Natural killer cell treated with Interleukin-12 subunit alpha and Interleukin-12 subunit beta and Interleukin-15 and Interleukin-18, amount 100 ng/mL, for 72 hours (primary cell): ENCODE measurements at places on chromosomes 7 and 10. TPM values are rescaled to one million over a fixed set of nuclear protein-coding genes. Genes with fewer than 3 reads are reported as not detected.

GRCh38 chr10:123807444-123808035 lies 84.1 kb downstream of the CPXM2 start:
- H3K4me3 ChIP-seq, result no peak overlapping the region
- no peak overlapping the region for H3K27ac ChIP-seq
- H3K4me1 ChIP-seq, result peaks cover 2% of the 10 kb centered on the region
- no peak for DNase-seq

- H3K36me3 ChIP-seq, result no peaks in the 10 kb centered on the region
- peaks cover 11% of the 10 kb centered on the region for H3K4me1 ChIP-seq
- DNase-seq, result no peak
- H3K4me3 ChIP-seq, result no peak overlapping the region
- no peak overlapping the region for H3K27ac ChIP-seq
Observed at GRCh38 chr7:134318443-134318842, 1.7 kb upstream of the SLC35B4 start.

GRCh38 chr7:17746020-17746530 lies 194.2 kb downstream of the SNX13 start:
- no peak overlapping the region for H3K4me3 ChIP-seq
- no peaks in the 10 kb centered on the region for H3K4me1 ChIP-seq
- no peak overlapping the region for H3K27ac ChIP-seq
- no peak for DNase-seq
- H3K36me3 ChIP-seq, result no peaks in the 10 kb centered on the region

DNA sequence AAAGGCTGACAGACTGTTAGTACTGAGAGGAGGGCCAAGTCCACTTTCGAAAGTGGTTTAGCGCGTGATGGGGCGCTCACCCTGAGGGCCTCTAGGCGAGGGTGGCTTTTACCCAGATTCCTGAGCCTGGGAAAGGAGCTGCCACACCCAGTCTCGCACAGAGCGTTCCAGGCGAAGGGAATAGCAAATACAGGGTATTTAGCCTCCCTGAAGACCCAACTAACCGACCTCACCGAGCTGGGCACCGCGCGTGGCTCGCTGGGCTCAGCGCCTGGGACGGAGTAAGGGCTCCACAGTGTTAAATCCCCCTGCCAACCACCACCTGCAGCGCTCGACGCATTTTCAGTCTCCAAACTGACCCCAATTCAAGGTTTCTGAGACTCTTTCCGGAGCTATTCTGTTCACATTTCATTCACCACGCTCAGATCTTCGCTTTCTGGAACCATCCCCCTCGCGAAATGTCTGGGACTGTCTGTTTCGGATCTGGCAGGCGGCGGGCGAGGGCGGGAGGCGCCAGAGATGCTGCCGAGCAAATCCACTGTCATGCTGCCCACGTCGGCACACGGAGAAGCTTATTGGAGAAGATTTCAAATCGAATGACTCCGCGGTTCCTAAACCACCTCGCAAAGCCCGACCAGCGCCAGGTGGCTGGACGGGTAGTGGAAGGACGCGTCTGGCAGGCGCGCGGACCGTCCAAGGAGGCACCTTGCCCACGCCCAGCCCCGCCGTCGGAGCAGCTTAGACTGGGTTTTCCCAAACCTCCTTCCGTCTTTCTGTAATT lies 1.4 kb upstream of the OSBPL3 start:
- H3K4me3 ChIP-seq, result peak overlapping the region; percentile 82
- no peaks in the 10 kb centered on the region for H3K36me3 ChIP-seq
- peaks cover 45% of the 10 kb centered on the region for H3K4me1 ChIP-seq
- no peaks in the 10 kb centered on the region for H3K27me3 ChIP-seq

DNA sequence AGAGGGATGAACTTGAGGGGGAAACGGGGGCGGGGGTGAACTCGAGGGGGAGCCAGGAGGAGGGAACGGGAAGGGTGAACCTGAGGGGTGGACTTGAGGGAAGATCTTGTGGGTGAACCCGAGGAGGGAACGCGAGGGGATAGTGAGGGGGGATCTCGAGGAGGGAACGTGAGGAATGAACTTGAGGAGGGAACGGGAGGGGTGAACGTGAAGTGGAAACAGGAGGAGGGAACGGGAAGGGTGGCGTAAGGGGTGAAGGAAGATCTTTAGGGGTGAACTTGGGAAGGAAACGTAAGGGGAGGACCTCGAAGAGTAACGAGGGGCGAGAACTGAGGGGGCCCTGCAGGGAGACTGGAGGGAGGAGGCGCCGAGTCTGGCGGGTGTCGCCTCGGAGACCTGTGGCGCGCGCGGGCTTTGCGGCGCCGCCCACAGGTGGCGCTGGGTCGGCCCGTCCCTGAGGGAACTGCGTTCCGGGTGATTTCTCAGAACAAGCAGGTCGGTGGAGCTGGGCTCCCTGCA lies 651 bp downstream of the MYO3A start:
- H3K4me1 ChIP-seq, result no peaks in the 10 kb centered on the region
- H3K4me3 ChIP-seq, result peak overlapping the region; percentile 54
- no peak overlapping the region for H3K27ac ChIP-seq
- no peaks in the 10 kb centered on the region for H3K36me3 ChIP-seq
- DNase-seq, result no peak

DNA sequence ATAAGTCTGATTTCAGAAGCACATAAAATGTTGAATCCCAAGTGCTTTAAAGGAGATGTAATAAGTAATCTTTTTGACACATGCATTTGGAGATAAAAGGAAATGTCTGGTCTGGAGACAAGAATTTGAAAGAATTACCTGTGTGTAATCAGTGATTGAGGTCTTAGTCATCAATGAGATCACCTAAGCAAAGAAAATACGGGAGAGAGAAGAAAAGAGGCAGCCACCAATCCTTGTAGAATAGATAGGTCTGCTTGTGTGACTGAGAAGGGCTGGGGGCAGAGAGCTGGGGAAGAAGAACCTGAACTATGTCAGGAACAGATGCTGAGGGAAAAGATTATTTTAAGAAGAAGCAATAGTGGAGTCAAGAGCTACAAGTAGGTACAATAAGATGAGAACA lies 49.3 kb upstream of the ITPRID1 start:
- no peak for DNase-seq
- no peak overlapping the region for H3K4me3 ChIP-seq
- H3K27me3 ChIP-seq, result peaks cover 6% of the 10 kb centered on the region
- peaks cover 5% of the 10 kb centered on the region for H3K36me3 ChIP-seq

GRCh38 chr10:15236340-15236739 lies 67.8 kb upstream of the NMT2 start:
- DNase-seq, result no peak
- no peak overlapping the region for H3K4me3 ChIP-seq
- H3K27ac ChIP-seq, result no peak overlapping the region
- no peaks in the 10 kb centered on the region for H3K27me3 ChIP-seq

GRCh38 chr10:3820255-3820654 lies 35.2 kb upstream of the KLF6 start:
- no peak for DNase-seq
- no peaks in the 10 kb centered on the region for H3K27me3 ChIP-seq
- H3K4me3 ChIP-seq, result no peak overlapping the region
- H3K4me1 ChIP-seq, result peaks cover 17% of the 10 kb centered on the region

GRCh38 chr10:133127291-133128125 lies 32.5 kb upstream of the KNDC1 start:
- no peak overlapping the region for H3K27ac ChIP-seq
- peaks cover 8% of the 10 kb centered on the region for H3K4me1 ChIP-seq
- no peak overlapping the region for H3K4me3 ChIP-seq
- H3K36me3 ChIP-seq, result no peaks in the 10 kb centered on the region
- peaks cover 6% of the 10 kb centered on the region for H3K27me3 ChIP-seq

DNA sequence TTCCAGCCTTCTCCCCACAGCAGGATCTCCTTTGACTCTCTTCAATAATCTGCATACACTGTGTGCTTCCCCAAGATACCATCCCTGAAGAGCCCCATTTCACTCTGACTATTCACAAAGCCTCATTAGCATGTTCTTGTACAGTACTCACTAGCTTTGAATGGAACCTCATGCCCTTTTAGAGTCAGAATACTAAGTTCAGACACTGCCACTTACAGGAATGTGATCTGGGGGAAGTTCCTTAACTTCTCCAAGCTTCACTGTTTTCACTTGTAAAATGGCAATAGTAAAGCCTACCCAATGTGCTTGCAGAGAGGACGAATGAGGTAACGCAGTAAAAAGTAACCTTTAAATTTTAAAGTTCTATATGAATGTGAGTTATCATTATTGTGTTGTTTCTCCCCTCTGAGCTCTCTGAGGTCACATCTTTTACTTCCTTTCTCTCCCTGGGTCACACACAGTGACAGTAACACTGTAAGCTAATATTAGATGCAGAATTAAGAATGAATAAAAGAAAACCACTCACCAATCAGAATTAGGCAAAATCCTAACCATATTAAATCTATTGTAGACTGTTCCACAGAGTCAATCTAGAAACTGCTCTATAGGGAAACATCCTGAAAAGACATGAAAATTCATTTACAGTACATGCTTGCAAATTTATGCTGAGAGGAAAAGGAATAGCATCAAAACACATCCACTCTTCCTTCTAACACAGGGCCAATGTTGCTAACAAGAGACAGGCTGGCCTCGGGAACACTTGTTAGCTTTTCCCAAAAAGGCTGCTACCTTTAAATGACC lies 64.2 kb upstream of the IL6 start:
- peaks cover 5% of the 10 kb centered on the region for H3K36me3 ChIP-seq
- H3K4me3 ChIP-seq, result peak overlapping the region; percentile 62
- peaks cover 16% of the 10 kb centered on the region for H3K27me3 ChIP-seq
- H3K4me1 ChIP-seq, result peaks cover 23% of the 10 kb centered on the region
- DNase-seq, result no peak

DNA sequence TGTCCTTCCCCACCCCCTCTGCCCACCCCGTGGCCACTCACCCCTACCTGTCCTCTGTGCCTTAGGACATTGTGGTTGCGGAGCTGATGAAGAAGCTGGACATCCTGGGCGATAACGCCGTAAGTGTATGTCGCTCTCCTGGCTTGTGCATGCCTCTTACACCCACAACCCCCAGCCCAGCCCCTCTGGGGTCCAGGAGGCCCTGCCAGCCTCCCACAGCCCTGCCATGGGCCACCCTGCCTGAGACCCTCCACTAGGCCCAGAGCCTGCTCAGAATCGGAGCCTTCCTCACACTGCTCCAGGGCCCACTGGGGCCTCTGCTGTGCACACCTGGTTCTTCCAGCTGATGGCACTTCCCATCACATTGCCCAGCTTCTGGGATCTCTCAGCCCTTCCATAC lies 36.8 kb upstream of the DPYSL4 start:
- DNase-seq, result peak; percentile 42
- no peak overlapping the region for H3K4me3 ChIP-seq
- no peaks in the 10 kb centered on the region for H3K27me3 ChIP-seq
- no peak overlapping the region for H3K27ac ChIP-seq
- no peaks in the 10 kb centered on the region for H3K36me3 ChIP-seq
- H3K4me1 ChIP-seq, result no peaks in the 10 kb centered on the region

DNA sequence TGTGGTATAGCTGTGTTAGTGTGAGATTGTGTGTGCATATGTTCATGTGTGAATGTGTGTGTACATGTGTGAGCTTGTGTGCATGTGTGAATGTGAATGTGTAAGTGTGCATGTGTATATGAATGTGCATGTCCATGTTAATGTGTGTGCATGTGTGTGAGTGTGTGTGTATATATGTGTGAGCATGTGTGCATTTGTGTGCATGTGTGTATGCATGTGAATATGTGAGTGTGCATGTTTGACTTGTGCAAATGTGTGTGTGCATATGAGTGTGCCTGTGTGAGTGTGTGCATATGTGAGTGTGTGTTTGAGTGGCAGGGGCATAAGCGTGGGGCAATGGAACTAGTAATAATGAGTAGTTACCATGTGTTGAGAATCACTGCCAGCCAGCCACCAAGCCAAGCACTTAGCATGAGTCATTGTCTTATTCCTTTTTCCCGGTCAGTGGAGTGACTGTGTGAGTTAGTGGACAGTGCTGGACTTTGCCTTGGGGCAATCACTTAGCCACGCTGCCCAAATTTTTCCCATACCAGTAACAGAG lies 46.3 kb upstream of the SHH start:
- no peak for DNase-seq
- no peak overlapping the region for H3K27ac ChIP-seq
- no peak overlapping the region for H3K4me3 ChIP-seq
- H3K36me3 ChIP-seq, result no peaks in the 10 kb centered on the region
- H3K27me3 ChIP-seq, result peaks cover 3% of the 10 kb centered on the region

Gene GPR141
- total RNA-seq, result not detected

Gene PTPN12
- 33.8 TPM for total RNA-seq

Gene PWWP2B
- total RNA-seq, result 17.9 TPM

Gene TFPI2
- total RNA-seq, result not detected

Gene VIPR2
- total RNA-seq, result 0.36 TPM

Gene CCDC136
- 23.8 TPM for total RNA-seq

Gene WEE2
- not detected for total RNA-seq

Gene CALML5
- total RNA-seq, result not detected

Gene PLA2G12B
- not detected for total RNA-seq

Gene BHLHA15
- 1.8 TPM for total RNA-seq
